ENCODE measurements at places on chromosomes 12 and 14.

DNA sequence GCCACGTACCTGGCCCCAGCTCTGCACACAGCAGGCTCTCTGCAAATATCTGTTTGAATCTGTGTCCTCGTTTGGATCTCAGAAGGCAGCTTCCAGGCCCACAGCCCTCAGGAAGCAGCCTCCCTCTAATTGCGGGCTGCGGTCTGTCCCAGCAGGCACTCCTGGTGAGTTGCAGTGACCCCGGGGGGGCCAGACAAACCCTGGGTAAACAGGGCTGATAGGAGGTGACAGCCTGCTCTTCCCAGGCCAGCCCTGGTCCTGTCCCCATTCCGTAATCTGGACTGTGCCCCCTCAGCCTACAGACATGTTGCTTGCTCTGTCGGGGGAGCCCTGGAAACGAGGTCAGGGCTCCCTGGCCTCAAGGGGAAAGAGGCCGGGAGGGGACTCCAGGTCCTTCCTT is 2.0 kb downstream of the FOXN4 start:
- no peak for DNase-seq

GRCh38 chr14:95483309-95484165 is 32.9 kb downstream of the SYNE3 start:
- DNase-seq = no peak

DNA sequence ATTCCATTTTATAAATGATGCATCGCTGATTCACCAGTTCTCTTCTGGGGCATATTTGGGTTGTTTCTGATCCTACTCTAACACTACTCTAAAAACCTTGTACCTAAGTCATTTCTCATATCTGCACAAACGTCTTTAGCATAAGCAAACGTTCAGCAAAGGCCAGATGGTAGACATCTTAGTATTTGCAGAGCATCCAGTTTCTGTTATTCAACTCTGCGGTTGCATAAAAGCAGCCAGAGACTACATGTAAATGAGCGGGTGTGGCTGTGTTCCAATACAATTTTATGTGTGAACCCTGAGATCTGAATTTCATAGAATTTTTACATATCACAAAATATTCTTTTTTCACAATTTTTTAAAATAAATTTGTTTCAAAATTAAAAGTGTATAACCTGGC is 22.8 kb upstream of the MMP17 start:
- no peak for DNase-seq

DNA sequence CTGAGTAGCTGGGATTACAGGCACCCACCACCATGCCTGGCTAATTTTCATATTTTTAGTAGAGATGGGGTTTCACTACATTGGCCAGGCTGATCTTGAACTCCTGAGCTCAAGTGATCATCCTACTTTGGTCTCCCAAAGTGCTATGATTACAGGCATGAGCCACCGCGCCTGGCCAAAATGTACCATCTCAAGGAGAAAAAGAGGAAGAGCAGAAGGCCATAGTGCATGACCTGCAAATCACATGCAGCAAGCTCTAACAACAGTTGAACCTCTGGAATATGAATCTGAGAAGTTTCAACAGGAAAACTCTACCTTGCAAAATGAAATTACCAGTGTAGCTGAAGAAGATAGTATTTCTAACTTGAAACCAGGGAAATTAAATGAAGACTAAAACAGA is 17.1 kb upstream of the SERPINA1 start:
- no peak for DNase-seq

- DNase-seq = no peak
These were observed 416.6 kb downstream of the GLT1D1 start for GRCh38 chr12:129269756-129270495.

DNA sequence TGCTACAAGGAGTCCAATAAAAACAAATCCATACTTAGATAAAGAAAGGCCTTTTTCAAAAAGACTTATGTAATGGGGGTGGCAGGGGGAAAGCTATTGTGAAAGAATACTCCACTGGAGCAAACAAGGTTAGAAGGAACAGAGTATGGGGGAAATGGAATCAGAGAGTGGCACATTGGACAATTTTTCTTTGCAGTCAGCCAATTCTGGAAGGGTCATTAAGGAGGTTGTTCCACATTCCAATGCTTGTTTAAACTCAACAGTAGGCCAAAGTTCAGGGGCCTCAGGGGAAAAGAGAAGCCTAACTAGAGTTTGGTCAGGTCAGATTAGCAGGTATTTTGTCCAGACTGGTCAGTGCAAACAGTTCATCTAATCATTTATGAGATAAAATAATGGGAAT is 105.2 kb upstream of the RESF1 start:
- no peak for DNase-seq

GRCh38 chr12:25121916-25122315 is 73.0 kb downstream of the DNAI7 start:
- DNase-seq = no peak

GRCh38 chr12:104457746-104458693 is 1.3 kb downstream of the CHST11 start:
- peak; percentile 44 for DNase-seq

DNA sequence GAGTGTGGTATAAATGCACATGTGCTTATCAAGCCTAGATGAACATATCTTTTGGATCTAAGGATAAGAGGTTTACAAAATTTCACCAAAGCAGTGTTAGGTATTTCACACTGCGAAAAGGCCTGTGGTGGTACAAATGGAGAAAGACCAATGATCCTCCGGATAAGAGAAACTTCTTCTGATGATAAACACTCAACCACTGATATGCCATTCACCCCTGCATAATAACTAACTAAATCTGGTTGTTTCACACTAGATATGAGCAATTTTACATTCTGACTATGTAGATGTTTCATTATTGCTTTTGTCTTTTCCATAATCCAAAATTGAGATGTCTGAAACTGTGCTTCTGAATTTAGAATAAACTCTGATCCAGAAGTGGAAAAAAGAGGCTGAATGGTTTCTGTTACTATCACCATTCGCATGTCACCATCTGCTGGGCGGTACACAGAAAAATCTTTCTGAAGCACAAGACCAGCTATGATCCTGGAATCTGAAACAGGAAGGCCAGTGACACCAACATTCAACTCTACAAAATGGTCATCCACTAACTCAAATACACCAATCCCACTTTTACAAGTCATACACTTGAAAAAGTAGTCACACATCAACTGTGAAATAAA is 1.3 kb downstream of the BBS10 start:
- no peak for DNase-seq

- DNase-seq = no peak
These were observed 584 bp downstream of the VRK1 start for GRCh38 chr14:96797582-96798349.
